ENCODE measurements at places on chromosomes 12 and 14. TPM values are rescaled to one million over a fixed set of nuclear protein-coding genes. Genes with fewer than 3 reads are reported as not detected.

Gene IL23A
- 2.9 TPM for total RNA-seq

GRCh38 chr14:88975926-88976325 is 151.5 kb downstream of the TTC8 start:
- no peak overlapping the region for H3K4me3 ChIP-seq
- no peak overlapping the region for H3K27ac ChIP-seq
- no peak for DNase-seq

DNA sequence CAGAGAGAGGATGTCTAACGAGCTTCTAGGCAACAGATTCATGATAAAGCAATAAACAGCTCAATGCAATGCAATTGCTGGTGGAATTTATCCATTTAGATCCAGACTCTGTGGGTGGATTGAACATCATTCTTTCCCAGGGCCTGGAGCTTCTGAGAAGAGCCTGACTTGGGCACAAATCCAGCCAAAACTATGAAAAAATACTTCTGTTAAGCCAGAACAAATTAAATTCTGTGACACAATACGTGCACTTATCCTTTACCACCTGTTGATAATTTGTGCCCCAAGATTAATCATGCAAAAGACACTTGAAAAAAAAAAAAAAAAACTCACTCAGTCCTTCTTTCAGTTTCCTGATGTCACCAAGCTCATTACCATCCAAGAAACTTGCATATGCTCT is 446.0 kb upstream of the DCN start:
- H3K4me3 ChIP-seq = no peak overlapping the region
- no peaks in the 10 kb centered on the region for H3K27me3 ChIP-seq
- H3K36me3 ChIP-seq = no peaks in the 10 kb centered on the region
- no peaks in the 10 kb centered on the region for H3K4me1 ChIP-seq
- H3K27ac ChIP-seq = no peak overlapping the region

- H3K36me3 ChIP-seq = no peaks in the 10 kb centered on the region
- H3K4me3 ChIP-seq = no peak overlapping the region
- peak; percentile 40 for DNase-seq
- H3K27me3 ChIP-seq = no peaks in the 10 kb centered on the region
- H3K27ac ChIP-seq = no peak overlapping the region
Observed at GRCh38 chr14:67571275-67571990, 28.6 kb downstream of the PIGH start.

DNA sequence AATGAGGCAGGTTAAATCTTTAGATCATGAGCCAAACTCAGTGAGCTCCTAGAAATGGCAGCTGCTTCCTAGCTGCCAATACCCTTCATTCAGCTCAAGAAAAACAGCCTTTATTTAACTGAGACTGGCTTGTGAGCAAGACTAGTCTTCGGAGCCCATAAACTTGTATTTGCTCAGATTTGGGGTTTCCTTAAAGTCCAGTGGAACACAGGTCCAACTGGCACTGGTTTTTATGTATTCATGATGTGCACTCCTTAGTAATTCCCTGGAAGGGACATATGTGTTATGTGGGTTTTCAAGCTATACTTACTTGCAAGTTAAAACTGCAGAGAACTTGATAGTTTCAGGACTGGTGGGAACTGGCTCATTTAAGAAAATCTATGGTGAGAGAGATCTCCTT is 380.1 kb upstream of the TMEM132C start:
- 0 out of 2 replicates have a peak, but pooled peaks cover 5% of the 10 kb centered on the region for H3K27me3 ChIP-seq
- DNase-seq = no peak
- no peaks in the 10 kb centered on the region for H3K4me1 ChIP-seq
- H3K27ac ChIP-seq = no peak overlapping the region
- H3K4me3 ChIP-seq = no peak overlapping the region

- no peak overlapping the region for H3K4me3 ChIP-seq
- no peaks in the 10 kb centered on the region for H3K36me3 ChIP-seq
- DNase-seq = no peak
Observed at GRCh38 chr14:95817271-95817670, 59.4 kb upstream of the TUNAR start.

Gene PRH2
- not detected for total RNA-seq

DNA sequence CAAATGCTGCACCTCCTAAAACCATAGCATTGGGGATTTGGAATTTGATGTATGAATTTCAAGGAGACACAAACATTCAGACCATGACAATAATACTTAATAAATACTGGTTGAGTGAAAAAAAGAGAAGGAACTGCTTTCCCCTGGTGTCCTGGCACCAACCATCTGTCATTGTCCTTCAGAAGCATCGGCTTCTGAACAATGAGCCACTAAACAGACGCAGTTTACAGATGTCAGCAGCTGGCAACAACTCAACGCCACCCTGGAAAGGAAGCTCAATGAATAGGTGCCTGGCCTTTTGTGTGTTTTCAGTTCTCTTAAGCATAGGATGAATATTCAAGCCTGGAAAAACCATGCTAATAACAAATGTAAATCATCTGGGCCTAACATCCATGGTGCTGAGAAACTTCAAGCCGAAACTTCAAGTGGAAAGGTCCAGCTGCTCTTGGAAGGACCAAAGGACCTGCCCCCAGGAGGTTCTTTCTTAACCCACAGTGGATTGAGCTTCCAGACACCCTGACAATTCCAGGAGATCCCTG is 101.3 kb downstream of the WIF1 start:
- H3K27ac ChIP-seq = no peak overlapping the region
- DNase-seq = no peak
- H3K4me1 ChIP-seq = no peaks in the 10 kb centered on the region
- H3K4me3 ChIP-seq = no peak overlapping the region
- H3K36me3 ChIP-seq = no peaks in the 10 kb centered on the region
- peaks cover 71% of the 10 kb centered on the region for H3K27me3 ChIP-seq

DNA sequence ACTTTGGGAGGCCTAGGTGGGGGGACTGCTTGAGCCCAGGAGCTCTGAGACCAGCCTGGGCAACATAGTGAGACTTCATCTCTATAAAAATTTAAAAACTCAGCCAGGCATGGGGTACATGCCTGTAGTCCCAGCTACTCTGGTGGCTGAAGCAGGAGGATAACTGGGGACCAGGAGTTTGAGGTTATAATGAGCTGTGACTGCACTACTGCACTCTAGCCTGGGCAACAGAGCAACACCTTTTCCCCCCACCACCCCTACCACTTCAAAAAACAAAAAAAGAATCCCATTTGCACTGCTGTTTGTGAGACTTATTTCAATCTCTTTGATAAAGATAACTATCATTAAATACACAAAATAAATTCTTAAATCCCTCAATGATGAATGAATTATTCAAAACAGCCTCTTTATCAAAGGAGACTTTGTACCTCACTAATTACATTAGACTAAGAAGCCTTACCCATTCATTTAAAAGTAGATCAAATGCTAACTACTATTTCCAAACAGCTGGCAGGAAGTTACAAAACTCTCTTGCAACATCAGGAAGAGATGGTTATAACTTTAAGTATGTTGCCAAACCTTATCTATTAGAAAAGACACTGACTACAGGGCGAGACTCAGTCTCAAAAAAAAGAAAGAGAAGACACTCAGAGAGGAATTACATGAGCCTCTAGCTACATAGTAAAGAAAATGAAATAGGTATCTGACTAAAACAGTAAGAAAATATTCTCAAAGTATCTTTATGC is 14.7 kb downstream of the BLTP3B start:
- H3K27ac ChIP-seq = 0 out of 2 replicates have a peak overlapping the region, but pooled peaks have one; percentile 14
- no peaks in the 10 kb centered on the region for H3K36me3 ChIP-seq
- H3K4me1 ChIP-seq = peaks cover 18% of the 10 kb centered on the region
- no peaks in the 10 kb centered on the region for H3K27me3 ChIP-seq

DNA sequence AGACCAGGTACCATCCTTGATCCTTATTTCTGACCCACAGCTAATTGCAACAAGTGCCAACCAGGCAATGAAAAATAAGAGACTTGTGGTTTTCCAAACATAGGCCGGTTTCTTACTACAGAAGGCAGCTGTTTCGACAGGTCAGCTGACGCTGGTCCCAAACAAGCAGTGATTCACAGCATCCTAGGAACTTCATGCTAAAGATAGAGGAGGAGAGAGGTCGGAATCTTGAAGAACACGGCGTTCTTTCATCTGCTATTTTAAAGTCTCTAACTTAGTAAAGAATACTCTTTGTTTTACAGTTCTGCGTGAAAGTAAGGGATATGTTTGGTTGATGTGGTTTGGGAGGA is 28.1 kb upstream of the ADGRD1 start:
- no peaks in the 10 kb centered on the region for H3K36me3 ChIP-seq
- H3K4me1 ChIP-seq = no peaks in the 10 kb centered on the region
- peaks cover 96% of the 10 kb centered on the region for H3K27me3 ChIP-seq
- no peak overlapping the region for H3K4me3 ChIP-seq
- DNase-seq = no peak
- H3K27ac ChIP-seq = no peak overlapping the region

GRCh38 chr12:78977304-78977867 is 112.8 kb downstream of the SYT1 start:
- no peaks in the 10 kb centered on the region for H3K27me3 ChIP-seq
- no peaks in the 10 kb centered on the region for H3K4me1 ChIP-seq
- H3K4me3 ChIP-seq = no peak overlapping the region
- no peak for DNase-seq
- no peak overlapping the region for H3K27ac ChIP-seq

DNA sequence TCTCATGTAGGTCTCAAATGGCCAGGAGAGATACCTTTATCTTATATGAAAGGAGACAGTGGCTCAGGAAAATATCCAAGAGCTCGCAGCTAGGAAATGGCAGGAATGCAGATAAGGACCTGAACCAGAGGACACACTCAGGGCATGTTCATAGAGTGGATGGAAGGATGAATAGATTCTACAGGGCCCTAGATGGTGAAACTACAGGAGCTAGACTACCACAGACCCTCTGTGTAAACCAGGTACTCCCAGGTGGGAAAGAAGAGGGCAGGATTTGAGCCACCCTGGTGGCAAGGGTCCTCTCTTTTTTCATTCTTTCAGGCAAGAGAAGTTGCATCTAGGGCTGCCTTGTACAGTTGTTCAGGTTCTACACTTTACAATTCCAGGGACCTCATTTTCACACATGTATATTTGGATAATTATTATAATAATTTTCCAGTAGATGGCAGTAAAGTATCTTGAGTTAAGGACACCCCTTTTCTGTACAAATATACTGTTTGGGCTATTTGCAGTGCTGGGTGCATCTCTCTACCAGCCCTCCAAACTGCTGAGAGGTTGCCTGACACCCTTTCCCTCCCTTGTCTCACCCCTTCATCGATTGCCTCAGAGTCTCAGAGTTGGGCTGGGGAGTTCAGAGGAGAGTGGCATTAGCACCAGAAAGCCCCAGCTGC is 10.5 kb upstream of the ZDHHC22 start:
- no peak overlapping the region for H3K27ac ChIP-seq
- peaks cover 52% of the 10 kb centered on the region for H3K27me3 ChIP-seq
- H3K36me3 ChIP-seq = no peaks in the 10 kb centered on the region
- no peak overlapping the region for H3K4me3 ChIP-seq
- no peaks in the 10 kb centered on the region for H3K4me1 ChIP-seq

DNA sequence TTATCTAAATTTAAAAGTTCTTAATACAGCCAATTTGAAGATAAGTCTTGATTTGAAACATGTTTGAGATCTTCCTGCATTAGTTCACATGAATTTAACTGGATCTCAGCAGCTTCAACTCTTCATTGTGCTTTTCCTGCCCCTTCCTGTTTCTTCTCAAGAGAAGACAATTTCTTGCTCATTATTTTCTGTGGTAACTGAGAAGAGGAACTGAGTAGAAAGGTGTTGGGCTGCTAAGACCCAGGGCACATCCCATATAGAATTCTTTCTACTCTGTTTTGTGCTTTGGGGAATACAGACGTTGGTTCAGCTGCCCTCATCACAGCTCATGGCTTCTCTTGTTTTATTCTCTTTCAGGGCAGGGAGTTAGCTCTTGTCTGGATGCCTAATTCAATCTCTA is 110.2 kb downstream of the SNAPC1 start:
- no peak overlapping the region for H3K27ac ChIP-seq
- peaks cover 9% of the 10 kb centered on the region for H3K4me1 ChIP-seq
- H3K27me3 ChIP-seq = no peaks in the 10 kb centered on the region
- H3K36me3 ChIP-seq = peaks cover 11% of the 10 kb centered on the region

DNA sequence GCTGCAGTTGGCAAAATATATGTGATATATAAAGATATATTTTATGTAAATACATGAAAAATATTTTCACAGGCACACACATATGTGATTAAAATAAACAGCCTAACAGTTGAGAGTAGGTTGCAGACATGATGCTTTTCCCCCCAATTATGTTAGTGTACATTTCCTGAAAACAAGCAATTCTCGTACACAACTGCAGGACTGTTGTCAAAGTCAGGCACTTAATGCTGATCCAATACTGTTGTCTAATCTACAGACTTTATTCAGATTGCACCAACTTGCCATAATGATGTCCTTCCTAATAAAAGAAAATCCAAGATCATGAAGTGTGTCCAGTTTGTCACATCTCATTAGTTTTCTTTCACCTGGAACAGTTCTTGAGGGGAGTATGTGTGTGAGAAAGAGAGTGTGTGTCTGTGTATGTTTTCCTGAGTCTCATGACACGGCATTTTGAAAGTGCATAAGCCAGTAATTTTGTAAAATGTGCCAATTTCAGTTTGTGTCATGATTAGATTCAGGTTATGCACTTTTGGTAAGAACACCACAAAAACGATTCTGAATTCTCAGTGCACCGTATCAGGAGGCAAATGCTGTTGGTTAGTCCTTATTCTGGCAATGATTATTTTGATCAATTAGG is 16.5 kb upstream of the SEL1L start:
- H3K27me3 ChIP-seq = 0 out of 2 replicates have a peak, but pooled peaks cover 2% of the 10 kb centered on the region
- H3K36me3 ChIP-seq = no peaks in the 10 kb centered on the region
- H3K4me3 ChIP-seq = no peak overlapping the region
- no peaks in the 10 kb centered on the region for H3K4me1 ChIP-seq
- DNase-seq = no peak

DNA sequence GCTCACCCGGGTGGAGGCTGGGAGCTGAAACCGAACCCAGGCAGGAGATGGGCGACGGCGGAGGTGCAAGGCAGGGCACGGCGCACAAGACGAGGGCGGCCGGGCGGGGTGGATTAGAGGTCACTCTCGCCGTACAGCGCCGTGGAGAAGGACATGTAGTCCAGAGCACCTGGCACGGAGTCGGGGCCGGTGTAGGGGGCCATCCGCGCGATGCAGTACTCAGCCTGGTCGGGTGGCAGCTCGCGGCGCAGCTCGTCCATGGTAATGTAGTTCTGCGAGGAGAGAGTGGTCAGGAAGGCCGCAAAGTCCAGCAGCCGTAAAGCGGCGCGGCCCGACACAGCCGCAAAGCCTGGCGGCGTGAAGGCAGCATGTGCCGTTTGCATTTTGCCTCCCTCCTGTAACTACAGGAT is 81.9 kb upstream of the ZFP36L1 start:
- no peaks in the 10 kb centered on the region for H3K4me1 ChIP-seq
- peaks cover 72% of the 10 kb centered on the region for H3K36me3 ChIP-seq
- no peak overlapping the region for H3K27ac ChIP-seq
- DNase-seq = no peak
